ENCODE measurements at places on chromosomes 13 and 19.
A peak's percentile ranks its signal among the peaks of the same experiment; 100 is the strongest.

DNA sequence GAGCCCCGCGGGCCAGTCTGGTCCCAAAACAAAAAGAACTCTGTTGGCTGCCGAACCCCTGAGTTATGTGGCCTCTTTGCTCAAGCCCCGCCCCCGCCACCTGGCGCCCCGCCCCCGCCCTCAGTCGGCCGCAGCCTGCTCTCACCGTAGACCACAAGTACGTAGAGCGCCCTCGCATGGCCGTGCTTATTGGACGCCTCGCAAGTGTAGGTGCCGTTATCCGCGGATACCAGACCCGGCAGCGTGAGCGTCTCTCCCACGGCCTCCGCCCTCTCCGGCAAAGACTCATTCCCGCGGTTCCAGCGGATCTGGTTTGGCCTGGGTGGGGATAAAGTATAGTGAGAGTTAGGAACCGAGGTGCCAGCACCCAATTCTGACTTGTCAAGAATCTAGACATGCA, 5.5 kb upstream of the ZNF428 start:
- DNase-seq, result peak; percentile 26

- DNase-seq, result no peak
These were observed 1211.1 kb upstream of the PCDH20 start for GRCh38 chr13:62626771-62627170.

- no peak for DNase-seq
These were observed 36.0 kb upstream of the PABPC3 start for GRCh38 chr13:25059958-25060357.

GRCh38 chr13:51643882-51644281, 59.6 kb downstream of the WDFY2 start:
- no peak for DNase-seq

DNA sequence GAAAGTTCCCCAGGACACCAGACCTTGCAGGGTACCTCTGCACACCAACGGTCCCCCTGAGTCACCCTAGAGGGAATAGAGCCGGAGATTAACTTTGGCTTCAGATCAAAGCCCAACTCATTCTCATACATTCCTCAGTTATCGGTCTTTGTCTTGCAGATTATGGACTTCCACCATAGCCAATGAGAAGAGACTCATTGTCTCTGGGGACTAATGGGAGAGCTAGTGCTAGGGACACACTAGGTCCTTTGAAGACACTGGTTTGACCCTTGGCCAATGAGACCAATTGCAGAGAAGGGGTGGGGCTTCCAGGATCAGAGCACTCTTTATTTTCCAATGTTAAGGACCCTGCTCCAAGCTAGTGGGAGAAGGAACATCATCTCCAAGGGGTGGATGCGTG, 6.1 kb downstream of the KLK7 start:
- no peak for DNase-seq

DNA sequence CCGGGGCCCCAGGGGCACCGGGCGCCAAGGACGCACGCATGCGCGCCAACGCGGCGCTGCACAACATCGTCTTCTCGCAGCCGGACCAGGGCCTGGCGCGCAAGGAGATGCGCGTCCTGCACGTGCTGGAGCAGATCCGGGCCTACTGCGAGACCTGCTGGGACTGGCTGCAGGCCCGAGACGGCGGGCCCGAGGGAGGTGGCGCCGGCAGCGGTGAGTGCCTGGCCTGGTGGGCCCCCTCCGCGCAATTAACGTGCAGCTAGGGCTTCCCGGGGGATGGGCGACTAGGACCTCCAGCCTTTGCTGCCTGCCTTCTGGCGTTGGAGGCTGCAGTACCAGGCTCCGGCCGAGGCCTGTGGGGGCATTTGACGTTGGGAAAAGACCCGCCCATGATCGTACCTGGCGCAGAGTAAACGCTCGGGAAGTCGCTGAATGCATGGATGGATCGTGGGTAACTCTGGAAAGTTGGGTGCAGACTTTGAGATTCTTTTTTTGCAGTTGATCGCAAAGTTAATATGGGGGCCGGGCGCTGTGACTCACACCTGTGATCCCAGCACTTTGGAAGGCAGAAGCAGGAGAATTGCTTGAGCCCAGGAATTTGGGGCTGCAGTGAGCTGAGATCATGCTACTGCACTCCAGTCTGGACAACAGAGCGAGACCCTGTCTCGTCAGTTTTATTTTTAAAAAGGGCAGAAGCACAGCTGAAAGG, 7.3 kb downstream of the APC2 start:
- no peak for DNase-seq

- DNase-seq, result no peak
These were observed at the start of gene SIGLEC7 for GRCh38 chr19:51142119-51142518. SIGLEC7 (plus strand) TSS chr19:51142301; CDS start chr19:51142370, 69 bp downstream.

DNA sequence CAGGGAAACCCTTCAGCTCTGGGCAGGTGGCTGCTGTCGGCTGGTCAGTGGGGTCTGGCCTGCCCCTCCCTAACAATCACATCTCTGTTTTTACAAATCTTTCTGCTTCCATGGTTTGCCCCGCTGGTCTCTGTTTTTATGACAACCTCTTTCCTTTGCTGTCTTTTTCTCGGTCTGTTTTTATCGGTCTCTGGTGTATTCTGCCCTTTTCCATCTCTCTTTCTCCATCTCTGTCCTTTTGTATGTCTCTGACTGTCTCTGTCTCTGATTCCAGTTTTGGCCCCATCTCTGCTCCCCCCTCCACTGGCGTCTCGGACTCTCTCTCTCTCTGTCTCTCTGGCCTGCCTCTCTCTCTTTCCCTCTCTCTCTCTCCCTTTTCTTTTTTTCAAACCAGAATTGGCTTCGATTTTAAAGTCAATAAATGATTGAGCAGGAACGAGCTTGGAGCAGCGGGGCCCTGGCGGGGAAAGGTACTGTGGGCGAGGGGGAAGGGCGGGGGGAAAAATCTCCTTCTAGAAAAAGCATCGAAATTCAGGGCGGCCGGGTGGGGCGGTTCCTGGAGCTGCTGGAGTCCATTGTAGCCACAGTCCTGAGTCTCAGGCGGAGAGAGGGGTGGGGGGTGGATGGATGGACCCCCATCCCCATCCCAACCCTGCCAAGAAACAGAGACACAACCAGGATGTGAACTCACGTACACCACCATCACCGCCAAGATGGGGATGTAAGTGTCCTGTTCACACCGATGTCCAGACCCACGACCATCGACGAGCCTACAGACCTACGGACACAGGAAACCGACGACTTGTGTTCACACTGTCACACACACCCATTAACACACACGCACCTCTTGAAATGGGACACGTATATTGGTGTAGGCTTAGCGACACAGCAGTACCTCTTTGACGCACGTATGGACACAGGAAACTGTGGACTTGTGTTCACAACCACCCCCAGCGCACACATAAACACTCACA, 3.0 kb downstream of the NFIX start:
- no peak for DNase-seq

DNA sequence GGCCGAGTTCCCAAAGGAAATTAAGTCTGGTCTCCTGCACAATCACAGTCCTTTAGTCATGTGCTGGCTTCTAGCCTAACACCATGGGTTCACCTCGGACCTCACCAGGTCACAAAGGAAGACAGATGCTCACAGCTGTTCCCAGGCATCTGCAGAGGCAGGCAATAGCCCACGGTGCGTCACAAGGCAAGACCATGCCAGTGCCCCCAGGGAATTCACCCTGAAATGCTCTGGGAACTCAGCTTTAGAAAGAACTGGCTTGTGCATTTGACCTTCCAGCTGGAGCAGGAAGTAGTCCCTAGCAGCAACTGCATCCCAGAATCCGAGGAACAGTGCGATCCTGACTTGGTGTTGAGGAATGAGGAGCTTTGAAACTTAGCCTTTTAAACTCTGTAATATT, 96.8 kb upstream of the WASF3 start:
- peak; percentile 57 for DNase-seq

DNA sequence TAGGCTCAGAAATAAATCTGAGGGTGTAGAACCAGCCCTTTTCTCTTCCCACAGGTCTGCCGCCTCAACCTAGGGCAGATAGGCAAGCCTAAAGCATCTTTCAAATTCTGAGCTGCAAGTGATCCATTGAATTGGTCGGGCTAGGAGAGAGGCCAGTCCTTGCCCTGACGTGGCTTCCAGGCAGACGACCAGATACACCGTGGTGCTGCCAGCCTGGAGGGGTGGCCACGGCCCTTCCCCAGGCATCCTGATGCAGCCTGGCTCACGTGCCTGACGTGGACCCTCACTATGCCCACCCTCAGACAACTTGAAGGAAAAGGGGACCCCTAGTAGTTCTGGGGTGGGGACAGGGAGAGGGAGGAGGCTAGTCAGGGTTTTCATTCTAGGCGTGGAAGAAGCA, 859.3 kb upstream of the KLHL1 start:
- no peak for DNase-seq

DNA sequence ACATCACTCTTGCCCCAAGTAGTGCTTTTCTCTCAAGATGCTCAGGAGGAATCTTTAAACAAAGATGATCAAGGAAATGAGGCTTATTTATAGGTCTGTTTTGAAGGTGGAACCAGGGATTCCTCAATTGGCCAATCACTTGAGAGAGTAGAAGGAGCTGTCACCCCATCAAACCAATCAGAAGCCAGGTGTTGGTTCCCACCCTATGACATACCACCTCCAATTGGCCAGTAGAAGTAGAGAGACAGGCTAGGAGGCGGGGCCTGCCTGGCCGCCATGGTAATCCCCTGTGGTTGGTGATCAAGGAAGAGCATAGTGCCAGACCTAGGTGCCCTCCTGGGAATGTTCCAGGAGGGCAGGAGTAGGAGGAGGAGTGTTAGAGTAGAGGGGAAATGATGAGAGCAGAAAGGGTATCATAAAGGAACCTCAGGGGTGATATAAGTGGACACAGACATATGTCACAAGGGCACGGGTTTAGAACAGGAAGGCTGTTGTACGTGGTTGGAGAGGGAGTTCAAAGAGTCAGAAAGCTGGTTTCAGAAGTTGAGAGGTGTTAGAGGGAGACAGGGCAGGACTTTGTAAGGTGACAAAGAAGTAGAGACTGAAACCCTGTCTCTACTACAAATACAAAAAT, 10.5 kb downstream of the PMIS2 start:
- no peak for DNase-seq

GRCh38 chr19:49106648-49107135, 7.5 kb upstream of the LIN7B start:
- no peak for DNase-seq

GRCh38 chr13:68627379-68627778, 1397.2 kb upstream of the PCDH9 start:
- DNase-seq, result no peak

DNA sequence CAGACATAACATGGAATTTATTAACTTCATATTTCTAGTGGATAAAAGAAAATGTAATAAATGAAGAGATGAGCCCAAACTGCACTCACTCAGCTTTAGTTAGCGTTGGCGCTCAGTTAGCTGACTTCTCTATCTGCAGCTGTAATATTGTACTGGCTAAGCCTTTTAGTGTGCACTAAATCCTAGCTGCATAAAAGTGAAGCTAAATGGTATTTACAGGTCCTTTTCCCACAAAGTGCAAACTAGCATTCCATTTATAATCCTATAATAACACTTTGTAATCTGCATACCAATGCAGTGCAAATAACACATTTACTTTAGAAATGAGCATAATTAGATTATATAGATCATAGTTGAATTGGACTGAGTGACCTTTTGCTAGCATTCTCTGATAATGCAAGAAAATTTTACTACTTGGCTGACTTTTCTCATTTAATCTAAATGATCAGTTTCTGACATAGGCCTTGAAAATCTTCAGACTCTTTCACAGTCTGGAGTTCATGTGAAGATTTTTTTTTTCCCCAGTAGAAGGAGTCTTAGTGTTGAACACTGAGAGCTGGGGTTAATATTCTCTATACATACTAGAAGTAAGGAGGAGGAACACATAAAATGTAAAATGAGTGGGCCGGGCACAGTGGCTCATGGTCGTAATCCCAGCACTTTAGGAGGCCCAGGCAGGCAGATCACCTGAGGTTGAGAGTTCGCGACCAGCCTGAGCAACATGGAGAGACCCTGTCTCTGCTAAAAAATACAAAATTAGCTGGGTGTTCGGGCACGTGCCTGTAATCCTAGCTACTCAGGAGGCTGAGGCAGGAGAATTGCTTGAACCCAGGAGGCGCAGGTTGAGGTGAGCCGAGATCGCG, 1426.4 kb downstream of the PCDH9 start:
- DNase-seq, result no peak

DNA sequence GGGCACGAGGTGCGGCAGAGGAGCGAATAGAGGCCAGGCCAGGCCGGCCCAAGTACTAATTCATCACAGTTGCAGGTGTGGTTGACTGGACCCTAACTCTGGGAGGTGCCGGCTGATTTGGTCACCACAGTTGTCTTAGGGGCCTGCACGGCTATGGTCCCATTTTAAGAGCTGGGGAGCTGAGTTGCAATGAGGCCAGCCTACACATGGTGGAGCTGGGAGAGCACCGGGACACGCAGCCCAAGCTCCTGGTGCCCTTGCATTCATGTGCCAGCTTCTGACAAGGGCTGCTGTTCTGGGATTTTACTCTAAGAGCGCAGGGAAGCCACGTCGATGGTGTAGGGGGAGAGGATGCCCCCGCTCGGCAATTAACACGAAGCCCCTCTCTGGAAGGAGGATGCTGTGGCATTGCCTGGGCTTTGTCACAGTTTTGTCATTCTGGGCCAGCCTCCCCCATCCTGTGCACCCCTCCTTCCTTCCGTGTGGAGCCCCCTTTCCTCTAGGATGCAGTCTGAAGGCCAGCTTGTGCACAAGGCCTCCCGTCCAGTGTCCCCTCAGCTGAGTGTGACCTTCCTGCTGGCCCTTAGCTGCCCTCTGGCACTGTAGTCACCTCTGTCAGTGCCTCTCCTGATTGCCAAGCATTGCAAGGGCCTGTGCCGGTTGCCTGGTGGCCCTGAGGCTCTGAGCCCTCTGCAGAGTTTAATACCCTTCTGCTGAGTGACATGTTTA, 109.4 kb upstream of the C1QTNF9B start:
- no peak for DNase-seq

DNA sequence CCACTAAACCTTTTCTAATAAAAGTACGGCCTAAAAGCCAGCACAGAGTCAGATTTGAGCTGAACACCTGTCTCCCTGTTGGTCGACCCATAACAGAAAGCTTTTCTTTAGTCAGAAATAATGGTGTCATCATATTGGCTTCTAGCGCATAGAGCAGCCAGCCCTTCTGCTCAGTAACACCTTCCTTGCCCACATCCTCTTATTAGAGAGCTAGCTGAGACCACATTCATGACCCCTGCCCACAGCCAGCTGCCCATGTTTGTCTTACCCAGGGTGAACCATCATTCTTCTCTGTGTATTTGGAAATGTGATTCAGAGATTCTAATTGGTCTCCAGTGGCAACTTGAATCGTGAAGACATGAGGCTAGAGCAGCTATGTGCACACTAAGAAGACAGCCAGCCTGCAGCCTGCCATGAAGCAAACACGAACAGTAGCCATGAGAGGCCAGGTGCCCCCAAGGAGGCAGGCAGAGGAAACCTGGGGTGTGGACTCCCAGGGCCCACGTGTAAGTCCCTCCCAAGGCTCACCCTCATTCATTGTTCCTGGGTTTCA, 82.3 kb upstream of the PDCD5 start:
- no peak for DNase-seq
